ENCODE measurements at places on chromosomes 7 and 10.
A peak's percentile ranks its signal among the peaks of the same experiment; 100 is the strongest.

- no peak for DNase-seq
Observed at GRCh38 chr7:92699560-92699959, 109.4 kb upstream of the FAM133B start.

DNA sequence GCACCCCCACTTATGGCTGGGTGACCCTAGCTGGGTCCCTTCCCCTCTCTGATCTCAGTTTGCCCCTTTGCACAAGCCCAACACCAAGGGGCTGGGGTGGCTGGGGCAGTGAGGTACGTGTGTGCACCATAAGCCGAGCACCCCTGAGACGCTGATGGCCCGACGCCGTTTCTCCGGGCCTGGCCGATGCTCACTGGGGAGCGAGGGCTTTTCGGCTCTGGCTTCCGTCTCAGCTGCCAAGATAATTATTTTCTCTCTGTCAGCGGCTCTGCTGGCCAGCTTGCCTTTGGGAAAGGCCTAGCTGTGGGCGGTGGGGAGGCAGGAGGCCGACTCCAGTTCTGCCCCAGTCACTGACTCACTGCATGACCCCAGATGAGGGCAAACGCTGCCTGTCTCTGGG, 91.0 kb downstream of the ZMIZ1 start:
- DNase-seq: peak; percentile 57

DNA sequence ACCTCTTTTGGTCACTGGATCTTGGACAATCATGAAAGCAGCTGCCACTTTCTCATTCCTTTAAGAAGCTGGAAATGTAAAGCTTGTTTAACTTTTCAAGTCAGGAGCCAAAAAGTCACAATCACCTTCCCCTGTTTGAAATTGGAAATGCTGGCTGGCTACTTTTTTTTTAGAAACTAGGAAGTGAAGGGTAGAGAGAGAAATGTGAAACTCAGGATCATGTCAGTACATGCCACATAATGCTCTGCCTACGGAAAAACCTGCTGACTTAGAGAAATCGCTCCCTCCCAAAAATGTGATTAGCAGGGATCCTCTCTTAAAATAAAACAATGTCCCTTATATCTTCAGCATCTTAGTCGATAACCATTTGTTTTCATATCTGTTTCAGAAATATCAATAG, 188.4 kb upstream of the C7orf33 start:
- DNase-seq: no peak

- DNase-seq: no peak
Observed at GRCh38 chr10:85598646-85599045, 767.9 kb downstream of the GRID1 start.

- no peak for DNase-seq
Observed at GRCh38 chr10:131226446-131227162, 84.9 kb downstream of the TCERG1L start.
